Caki2 (cell line): ENCODE measurements at places on chromosomes 1 and 21.

GRCh38 chr1:12040457-12041051, 21.3 kb downstream of the MIIP start:
- peak; percentile 82 for DNase-seq

- no peak for DNase-seq
Measured at GRCh38 chr1:200435200-200435780, 25.5 kb upstream of the ZNF281 start.

DNA sequence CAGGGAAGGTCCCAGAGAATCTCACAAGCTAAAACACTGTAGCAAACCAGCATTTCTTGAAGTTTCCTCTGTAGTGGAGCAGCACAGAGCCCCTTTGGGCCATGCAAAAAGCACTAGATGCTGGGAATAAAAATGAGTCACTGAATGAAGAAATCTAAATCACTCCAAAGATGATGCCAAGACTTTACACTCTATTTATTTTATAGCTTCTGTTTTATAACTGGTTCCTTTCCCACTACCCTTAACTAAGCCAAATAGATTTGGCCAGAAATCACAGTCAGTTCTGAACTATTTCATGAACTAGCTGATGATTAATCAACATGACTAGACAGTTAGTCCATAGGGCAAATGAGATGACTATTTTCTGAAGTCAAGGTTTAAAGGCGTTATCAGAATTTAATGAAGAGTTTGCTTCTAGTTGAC, 89.5 kb downstream of the SCMH1 start:
- DNase-seq = peak; percentile 81

DNA sequence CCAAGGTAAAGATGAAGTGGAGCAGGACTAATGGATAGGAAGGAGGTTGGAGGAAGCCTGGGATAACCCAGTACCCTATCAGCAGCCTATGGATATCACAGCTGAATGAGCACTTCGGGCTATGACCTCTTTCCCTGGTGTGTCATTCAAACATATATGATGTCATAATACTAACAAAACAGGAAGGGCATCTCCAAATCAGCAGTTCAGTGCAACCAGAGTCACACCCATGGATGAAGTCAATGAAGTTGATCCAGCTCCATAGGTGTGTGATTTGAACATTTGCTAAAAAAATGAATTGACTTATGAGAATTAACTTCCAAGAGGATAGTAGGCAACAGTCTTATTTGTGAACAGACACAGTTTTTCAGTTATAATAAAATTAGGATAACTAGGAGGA, 1.7 kb upstream of the C1orf116 start:
- DNase-seq = peak; percentile 54

- DNase-seq = no peak
Measured at GRCh38 chr1:44151332-44151731, 9.9 kb upstream of the KLF18 start.

DNA sequence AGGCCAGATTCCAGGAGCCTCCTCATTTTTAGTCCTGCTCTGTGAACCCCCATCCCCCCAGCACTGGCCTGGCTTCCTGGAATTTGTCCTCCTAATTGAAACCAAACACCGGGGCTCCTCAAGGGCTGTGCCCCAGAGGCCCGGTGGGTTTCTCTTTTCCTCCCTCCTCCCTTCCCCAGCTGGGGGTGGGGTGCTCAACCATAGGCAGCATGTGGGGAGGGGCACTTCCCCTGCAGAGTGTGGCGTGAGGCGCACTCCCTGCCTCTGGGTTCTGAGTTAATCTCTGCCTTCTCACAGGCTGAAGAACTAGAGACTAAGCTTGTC, 67.5 kb upstream of the ACOT11 start:
- no peak for DNase-seq

- DNase-seq = no peak
Measured at GRCh38 chr1:211985556-211986264, 49.6 kb downstream of the INTS7 start.

- no peak for DNase-seq
Measured at GRCh38 chr21:39845571-39846130, 21.6 kb upstream of the PCP4 start.

DNA sequence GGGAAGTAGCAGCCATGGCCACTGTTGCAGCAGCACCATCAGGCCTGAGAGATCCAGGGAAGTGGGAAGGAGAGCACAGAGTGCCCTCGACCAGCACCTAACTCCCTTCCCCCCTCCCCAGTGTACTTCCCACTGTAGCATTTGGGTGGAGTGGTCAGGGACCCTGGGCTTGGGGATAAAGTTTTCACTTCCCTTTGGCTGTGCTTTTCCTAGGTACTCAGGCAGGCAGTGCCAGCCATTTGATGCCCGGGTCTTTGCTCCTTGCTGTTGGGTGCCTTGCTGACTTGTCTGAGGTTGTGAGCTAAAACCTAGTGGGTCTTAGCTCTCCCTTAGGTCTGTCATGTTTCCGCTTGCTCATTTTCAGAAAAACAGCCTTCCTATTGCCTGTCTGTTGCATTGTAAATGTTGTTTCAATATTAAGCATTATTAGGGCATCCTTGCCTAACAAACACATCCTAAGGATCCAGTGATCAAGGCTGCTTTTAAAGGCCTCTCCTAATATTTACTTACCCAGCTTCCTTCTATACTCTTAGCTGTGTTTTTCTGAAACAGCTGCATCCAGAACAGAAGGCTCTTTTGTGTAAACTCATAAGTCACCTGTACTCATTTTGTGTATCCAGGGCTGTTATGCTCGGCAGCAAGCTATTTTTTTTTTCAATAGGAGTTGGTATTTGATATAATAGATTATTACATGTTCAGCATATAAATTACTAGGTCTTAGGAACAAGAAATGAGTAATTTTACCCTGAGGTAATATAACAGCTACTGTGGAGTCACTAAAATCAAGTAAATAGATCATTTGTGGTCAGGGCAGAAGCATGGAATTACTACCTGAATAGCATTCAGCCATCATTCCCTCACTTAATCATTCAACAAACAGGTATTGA, 418.6 kb upstream of the PROX1 start:
- no peak for DNase-seq
